ENCODE measurements at places on chromosomes 1 and 21.

DNA sequence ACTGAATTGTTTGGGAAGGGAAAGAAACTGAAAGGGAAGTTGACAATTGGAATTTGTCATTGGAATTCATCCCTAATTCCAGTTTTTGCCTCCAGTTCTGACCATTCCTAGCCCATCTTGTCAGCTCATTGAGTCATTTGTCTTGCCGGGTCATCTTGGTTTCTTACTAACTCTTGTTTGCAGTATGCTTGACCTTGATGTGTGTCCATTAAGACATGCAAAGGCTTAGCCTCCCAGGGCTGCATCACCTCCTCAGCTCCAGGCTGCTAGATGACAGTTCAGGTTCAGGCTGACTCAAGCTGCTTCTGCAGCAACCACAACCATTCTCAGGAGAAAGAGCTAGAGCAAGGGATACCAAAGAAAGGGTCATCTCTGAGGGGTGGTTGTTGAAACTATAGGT, 151.3 kb upstream of the PTGFR start:
- DNase-seq = no peak

GRCh38 chr1:49651136-49651535, 372.6 kb downstream of the AGBL4 start:
- DNase-seq = no peak

DNA sequence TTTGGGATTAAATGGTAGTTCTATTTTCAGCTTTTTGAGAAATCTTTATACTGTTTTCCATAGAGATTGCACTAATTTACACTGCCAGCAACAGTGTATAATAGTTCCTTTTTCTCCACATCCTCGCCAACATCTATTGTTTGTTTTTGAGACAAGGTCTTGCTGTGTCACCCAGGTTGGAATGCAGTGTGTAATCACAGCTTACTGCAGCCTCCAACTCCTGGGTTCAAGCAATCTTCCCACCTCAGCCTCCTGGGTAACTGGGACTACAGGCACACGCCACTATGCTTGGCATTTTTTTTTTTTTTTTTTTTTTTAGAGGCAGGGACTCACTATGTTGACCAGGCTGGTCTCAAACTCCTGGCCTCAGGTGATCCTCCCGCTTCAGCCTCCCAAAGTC, 164.5 kb upstream of the CXADR start:
- DNase-seq = no peak

DNA sequence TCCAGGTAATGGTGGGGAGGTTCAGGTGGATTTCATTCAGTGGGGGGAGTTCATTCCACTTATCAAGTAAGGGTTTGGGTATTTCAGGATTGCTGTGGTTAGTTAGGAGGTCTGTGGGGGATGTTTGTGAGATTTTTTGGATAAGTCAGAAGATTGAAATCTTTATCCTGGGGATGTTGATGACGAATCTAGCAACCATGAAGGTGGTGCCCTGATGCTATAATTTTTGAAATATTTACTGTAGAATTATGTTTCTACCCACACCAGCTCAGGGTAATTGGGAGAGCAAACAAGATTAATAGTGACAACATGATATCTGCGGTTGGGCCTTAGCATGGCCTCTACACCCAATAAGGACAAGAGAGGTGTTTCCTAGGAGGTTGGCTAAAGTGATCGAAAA, 28.3 kb downstream of the SUCO start:
- no peak for DNase-seq

DNA sequence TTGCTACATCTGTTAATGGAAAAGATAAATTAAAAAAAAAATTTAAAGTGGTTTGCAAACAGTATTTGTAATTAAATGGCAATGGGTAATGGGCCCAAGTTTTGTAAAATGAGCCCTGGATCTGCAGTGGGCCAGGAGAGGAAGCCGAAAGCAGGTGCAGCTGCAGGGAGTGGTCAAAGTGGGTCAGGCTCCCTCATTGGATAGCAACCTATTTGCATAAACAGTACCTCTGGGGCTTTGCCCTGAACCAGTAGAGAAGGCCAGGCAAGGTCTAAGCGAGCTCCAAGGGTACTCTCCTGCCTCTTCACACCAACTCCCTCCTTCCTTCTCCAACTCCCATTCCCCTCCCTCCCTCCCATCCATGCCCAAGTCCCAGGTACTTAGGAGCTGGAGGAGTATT, 138.9 kb downstream of the HMGB4 start:
- no peak for DNase-seq

DNA sequence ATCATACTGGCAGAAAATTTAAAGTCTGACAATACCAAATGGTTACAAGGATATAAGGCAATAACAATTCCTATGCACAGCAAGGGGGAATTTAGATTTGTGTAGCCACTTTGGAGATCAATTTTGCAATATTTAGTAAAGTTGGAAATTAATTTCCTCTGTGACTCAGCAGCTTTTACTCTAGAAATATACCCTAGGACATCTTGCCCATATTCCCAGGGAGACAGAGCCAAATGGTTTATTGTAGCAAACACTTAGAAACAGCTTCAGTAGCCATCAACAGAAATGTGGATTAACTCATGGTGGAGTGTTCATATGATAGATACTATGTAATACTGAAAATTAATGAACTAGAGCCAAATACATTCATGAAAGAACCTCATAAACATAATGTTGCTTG, 104.6 kb downstream of the BACH1 start:
- DNase-seq = no peak

- DNase-seq = no peak
Observed at GRCh38 chr1:13616234-13616633, 32.6 kb downstream of the PDPN start.

DNA sequence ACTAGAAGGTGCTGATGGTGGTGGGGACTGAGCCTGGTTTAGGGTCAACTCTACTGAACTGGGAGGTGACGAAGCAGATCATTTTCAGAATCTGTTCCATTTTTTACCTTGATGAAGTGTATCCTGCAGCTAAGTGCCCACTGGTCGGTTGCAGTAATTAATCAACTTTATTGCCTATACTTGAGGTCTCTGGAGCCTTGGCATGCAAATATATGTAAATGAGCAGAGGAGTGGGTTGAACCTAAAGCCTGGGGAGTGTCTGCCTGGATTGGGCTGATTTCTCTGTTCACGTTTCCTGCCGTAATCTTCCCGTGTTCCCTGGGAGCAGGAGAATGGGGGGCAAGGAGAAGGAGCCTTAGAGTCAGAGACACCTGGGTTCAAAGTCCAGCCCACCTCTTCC, 286.8 kb downstream of the PTPRU start:
- no peak for DNase-seq

DNA sequence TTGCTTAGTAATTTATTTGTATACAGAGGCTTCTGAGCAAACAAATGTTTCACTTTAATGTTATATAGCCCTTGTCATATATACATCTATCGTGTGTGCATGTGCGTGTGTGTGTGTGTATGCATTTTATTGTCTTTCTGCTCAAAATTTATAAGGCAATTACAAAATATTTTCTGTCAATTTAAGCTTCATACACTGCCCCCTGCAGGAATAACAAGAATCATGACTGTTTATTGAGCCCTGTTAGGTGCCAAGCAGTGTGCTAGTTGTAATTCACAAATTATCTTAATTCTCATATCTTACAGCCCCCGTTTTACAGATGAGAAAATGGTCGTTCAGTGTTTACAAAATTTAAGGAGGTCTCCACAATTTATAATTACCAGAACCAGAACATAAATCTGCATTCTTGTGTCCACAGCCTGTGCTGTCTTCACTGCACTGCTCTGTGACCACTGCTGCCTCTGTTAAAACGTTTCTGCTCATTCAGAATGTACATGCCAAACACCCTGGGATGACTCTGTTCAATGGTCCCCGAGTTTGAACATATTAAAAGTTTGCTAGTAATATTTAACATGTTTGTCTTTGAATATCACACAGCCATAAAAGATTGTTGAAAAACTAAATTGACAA, 181.3 kb downstream of the ATP6V1G3 start:
- DNase-seq = no peak

DNA sequence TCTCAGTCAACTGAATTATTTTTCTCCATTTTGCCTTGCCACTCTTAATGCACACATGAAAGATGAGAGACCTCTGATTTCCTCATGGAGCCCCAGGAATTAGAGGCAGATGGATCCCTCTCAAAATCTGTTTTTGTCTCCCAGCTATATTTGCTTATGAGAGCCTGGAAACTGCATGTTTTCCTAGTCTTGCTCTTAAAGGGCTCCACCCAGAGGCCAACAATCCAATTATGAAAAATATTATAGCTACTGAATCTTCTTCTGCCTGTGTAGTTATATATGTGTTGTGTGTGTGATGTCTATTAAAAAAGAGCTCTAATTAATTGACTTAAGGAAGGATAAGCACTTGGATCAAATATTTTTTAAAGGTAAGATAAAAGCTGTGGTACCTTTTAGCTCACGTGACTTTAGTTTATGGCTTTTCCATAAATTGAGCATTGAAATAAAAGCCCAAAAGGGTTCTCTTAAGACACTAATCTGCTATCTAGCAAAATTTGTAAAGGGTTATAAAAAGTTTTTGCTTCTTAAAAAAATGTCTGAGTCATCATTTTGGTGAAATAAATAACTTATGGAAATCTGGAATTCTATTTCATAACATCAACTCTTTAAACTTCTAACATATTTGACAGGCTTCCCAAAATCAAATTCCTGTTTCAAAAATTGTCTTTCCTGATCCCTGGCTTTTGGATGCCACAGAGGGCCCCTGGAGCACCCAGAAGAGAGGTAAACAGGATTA, 31.2 kb upstream of the TSPEAR start:
- no peak for DNase-seq

DNA sequence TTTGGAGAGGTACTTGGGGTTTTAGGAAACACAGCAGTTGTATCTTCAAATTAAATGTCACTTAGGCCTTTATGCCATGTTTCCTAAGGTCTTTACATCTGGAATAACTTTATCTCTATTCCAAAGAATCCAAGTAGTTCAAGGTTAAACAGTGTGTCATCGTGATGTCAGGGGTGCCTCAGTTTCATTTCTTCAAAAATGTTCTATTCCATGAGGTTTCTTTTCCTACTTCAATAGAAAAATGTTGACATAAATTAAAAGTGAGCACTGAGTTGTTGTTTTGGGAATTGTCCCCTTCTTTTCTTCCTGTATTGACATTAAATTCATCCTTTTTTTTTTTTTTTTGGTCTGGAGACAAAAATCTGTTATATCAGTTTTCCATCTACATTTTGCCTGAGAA, 160.6 kb upstream of the C21orf91 start:
- DNase-seq = no peak

DNA sequence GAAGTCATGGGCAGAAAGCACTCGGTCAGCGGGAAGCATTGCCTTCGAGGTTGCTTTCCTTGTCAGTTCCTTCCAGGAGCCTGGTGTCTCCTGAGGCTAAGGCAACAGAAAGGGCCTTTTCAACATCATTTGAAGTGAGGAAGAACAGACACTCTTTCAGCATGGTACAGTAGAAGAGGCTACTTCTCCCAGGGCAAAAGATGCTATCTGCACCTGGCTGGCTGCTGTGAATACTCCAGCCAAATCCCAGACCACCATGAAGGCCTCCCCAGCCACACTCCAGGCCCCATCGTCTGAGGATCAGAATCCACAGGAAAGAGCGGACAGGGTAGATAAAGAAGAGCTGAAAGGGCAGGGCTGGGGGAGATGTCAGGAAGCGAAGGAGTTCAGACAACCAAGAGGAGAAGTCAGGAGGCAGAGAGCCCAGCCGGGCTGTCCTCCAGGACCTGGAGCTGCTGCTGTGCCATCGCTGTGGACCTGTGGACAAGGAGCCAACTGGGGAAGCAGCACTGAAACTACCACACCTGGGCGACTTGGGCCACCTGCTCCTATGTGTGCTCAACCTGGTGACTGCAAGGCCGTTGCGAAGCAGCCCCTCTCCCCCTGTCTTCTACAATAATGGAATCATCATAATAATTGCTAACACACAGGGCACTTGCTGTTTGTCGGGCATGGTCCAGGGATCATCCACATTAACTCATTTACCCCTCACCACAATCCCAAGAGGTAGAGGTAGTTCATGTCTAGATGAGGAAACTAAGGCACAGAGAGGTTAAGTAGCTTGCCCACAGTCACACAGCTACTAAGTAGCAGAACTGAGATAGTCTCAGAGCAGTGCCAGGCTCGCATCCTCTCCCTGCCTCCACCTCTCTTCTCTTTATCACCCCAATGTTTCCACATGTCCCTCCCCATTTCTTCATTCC, 88.0 kb upstream of the ZBTB40 start:
- no peak for DNase-seq

DNA sequence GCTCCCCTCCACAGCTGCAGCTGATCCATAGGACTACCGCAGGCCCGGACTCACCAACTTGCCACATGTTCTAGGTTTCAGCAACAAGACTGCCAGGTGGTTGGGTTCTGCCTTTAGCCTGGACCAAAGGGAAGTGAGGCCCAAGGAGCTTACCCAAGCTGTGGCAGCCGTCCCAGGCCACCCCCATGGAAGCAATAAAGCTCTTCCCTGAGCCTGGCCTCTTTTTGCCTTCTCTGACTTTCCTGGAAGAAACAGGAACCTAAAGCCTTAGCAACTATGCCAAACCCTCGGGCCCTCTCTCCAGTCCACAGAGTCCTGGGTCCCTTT, 2.7 kb upstream of the ARTN start:
- DNase-seq = no peak

- no peak for DNase-seq
Observed at GRCh38 chr1:45929257-45929687, 125.9 kb downstream of the MAST2 start.

DNA sequence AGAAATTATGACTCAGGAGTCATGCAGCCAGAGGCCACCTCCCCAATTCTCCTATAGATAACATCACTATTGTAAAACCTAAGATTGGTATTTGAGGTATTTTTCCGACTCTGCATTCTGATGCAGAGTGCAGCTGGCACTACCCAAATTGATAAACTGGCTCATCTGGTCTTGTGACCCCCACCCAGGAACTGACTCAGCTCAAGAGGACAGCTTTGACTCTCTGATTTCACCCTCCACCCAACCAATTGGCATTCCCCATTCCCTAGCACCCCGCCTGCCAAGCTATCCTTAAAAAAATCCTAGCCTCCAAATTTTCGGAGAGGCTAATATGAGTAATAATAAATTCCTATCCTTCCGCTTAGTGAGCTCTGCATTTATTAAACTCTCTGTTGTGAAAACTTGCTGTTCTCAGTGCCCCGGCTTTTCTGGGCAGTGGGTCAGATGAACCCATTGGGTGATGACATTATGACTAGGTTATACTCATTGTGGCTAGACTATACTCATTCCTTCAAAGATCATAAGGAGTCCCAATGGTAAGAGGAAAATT, 39.4 kb upstream of the EPS15 start:
- DNase-seq = no peak

- DNase-seq = no peak
Observed at GRCh38 chr1:151157067-151157531, 650 bp downstream of the TNFAIP8L2 start.

- no peak for DNase-seq
Observed at GRCh38 chr1:242211254-242212022, 212.5 kb upstream of the MAP1LC3C start.

GRCh38 chr1:172212124-172212523, 208.4 kb upstream of the C1orf105 start:
- DNase-seq = no peak

- no peak for DNase-seq
Observed at GRCh38 chr1:107365527-107366240, 224.8 kb downstream of the NTNG1 start.

- DNase-seq = no peak
Observed at GRCh38 chr1:197042676-197043341, 24.3 kb downstream of the F13B start.
